ENCODE measurements at places on chromosomes 7 and 10.

GRCh38 chr10:76195654-76196390, 764.4 kb downstream of the LRMDA start:
- no peak for DNase-seq

DNA sequence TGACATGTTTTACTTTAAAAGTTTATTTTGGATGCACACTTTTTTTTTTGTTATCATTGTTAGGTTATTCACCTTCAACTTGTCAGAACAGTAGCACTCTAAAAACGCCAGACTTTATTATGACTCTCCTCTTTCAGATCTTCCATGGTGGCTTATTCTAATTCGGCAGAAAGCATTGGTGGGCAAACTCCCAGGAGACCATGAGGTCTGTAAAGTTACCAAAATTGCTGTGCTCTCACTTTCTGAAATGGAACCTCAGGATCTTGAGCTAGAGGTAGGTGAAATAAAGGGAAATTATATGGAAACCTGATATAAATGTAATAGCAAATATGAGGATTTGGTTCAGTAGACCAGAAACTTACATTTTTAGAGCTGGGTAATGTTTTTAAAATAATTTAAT, 55.6 kb downstream of the INPP5F start:
- no peak for DNase-seq

- peak; percentile 55 for DNase-seq
These were observed 9.1 kb upstream of the CSGALNACT2 start for GRCh38 chr10:43128958-43129706.

DNA sequence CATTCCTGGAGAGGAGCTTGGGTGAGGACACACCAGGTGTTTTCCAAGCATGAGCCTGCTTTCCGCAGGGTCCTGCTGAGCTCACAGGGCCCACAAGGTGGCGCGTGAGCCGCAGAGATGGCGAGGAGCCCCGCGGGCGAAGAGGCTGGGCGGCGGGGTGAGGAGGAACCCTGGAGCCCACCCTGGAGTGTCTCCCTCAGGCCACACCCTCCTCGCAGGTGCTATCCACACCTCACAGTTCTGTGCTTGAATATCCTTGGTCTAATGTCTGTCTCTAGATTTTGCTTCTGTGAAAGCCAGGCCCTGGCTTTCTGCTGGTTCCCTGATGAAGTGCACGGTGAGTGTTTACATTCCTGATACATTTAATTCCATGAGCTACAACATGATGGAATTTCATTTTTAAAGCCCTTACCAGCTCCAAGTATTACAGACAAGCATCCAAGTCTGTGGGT, 433.6 kb downstream of the ACTR3B start:
- no peak for DNase-seq

- no peak for DNase-seq
These were observed 23.4 kb upstream of the C10orf67 start for GRCh38 chr10:23367896-23368595.

DNA sequence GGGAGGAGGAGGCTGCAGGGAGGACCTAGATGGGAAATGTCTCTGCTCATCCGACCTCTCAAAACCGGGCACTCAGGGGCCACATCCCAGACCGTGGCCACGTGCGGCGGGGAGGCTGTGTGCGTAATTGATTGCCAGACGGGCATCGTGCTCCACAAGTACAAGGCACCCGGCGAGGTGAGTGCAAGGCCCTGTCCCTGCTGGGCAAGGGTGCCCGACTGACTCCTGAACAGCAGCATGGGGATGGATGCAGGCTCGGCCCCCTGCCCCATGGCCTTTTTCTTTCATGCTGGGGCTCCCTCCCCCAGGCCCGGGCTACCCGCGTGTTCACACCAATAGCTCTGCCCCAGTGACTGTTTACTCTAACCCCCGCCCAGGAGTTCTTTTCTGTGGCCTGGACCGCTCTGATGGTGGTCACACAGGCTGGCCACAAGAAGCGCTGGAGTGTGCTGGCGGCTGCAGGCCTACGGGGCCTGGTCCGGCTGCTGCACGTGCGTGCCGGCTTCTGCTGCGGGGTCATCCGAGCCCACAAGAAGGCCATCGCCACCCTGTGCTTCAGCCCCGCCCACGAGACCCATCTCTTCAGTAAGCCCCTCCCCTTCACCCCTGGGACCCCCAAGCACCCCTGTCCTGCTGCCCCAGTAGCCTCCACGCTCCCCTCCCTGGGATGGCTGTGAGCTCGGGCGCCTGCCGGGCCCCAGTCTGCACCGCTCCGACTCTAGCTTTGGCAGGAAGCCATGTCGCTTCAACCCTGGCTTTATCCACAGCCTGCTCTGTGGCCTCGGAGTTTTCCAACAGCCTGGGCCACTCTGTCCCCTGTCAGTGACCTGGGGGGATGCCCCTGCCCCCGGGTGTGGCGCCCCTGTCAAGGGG, 3.9 kb downstream of the LRWD1 start:
- no peak for DNase-seq

DNA sequence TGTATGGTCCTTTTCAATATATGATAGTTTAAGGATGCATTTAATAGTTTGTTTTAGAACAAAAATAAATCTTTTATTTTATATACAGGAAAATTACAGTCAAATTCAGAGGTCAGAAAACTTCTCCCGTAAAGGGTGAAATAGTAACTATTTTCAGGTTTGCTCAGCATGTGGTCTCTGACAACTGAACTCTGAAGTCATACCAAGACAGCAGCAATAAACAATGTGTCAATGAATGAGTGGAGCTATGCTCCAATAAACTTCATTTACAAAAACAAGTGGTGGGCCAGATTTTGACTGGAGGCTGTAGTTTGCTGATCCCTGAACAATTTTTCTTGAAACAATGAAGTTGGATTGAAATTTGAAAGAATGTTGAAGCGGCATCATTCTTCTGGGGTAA, 123.6 kb downstream of the ZNF248 start:
- no peak for DNase-seq

DNA sequence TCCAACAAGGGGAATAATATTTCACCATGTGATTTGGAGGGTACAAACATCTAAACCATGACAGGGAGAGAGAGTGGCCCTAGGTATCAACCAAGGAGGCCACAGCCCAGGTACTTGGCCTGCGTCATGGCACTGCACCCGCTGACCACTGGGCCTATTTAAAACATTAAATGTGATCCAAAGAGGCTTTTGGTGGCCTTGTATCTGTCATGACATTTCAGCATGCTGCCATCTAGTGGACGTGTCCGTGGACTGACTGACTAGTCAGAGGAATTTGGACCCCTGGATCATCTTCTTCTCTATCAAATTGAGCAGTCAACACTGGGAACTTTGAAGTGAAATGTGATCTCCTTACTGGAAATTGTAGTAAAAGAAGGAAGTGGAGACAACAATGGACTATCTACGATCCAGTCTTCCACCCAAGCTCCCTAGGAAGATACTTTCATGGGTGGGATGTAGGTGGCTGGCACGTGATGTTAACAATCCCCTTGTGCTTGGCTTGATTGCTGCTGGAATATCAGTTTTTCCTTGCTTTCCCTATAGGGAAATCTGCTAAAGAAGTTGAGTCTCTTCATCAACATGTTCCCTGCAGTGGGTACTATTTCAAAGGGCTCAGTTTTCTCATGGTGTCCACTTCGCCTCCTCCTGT, 24.6 kb upstream of the ITGA8 start:
- no peak for DNase-seq

- DNase-seq = no peak
These were observed 75.6 kb downstream of the FOXL3 start for GRCh38 chr7:365593-365992.

DNA sequence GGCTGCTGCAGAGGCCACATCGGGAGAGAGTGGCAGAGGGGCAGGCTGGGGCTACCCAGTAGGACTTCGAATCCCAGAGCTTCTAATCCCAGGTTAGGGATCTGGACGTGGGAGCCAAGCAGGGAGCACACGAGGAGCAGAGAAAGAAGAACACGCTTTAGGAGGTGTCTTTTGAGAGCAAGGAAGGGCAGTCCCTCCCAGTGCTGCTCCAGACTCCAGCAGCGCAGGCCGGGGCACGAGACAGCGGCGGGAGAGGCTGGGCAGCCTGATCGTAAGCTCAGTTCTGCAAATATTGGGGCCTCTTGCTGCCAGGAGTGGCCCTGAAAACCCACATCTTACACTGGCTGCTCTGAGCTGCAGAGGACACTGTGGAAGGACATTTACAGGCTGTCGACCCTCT, 75.9 kb downstream of the HIPK2 start:
- DNase-seq = no peak

DNA sequence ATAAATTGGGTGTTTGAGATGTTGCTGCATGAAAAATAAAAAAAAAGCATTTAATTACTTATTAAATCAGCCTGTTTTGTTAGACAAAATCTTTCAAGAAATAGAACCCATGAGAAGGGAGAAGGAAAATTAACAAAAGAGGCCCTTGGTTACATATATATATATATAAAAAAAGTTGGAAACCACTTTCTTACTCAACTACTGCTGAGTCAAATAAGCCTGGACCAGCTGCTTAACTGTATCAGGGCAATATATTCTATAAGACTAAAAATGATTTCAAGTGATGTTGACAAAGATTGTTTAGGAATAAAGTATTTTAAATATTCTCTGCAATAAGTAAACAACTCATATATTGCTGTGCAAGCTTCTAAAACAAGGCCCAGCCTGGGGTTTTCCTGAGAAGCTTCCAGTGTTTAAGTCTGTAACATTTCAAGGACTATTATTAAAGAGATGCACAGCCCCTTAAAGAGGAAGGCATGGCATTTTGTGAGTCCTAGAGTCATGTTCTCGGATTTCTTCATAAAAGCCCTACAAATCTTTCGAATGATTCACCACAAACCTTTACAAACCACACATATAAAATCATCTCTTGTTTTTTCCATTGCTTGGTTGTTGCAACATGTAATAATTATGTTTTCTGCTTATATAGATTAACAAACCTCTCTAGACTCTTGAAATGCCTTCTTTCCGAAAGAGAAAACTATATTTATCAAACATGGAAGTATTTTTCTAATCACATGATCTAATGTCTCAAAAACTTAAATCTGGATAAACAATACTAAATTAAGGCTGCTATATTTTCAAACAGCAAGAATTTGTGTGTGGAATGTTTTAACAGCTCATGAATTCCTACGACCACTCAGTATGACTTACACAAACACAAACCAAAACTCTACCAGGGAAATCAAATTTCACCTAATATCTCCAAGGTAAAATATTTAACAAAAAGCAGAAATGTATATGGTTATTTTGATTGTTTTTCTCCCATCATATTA, 14.3 kb downstream of the JAZF1 start:
- DNase-seq = no peak

- DNase-seq = peak; percentile 62
These were observed 34.3 kb upstream of the HERPUD2 start for GRCh38 chr7:35729061-35729783.

- DNase-seq = peak; percentile 85
These were observed 561 bp upstream of the HNRNPF start for GRCh38 chr10:43409385-43410109.

DNA sequence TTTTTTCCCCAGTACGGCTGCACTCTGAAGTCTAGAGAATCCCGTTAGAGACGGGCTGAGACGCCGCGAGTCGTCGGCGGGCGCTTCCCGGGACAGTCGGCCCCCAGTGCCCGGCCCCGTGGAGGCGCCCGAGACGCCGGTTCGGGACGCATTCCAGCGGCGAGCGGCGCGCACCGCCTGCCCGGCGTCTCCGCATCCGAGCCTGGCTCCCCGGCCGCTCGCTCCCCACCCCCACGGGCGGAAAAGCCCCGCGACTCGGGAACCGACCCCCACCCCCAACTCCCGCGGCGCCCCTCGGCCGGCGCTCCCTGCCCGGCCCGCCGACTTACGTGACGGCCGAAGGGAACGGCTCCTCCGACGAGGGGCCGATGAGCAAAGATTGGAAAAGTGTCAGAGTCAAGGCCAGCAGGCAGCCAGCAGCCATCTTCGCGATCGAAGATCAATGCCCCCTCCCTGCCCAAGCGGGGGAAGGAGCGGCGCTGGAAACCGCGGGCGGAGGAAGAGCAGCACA, 486 bp downstream of the CACNA2D1 start:
- DNase-seq = no peak

DNA sequence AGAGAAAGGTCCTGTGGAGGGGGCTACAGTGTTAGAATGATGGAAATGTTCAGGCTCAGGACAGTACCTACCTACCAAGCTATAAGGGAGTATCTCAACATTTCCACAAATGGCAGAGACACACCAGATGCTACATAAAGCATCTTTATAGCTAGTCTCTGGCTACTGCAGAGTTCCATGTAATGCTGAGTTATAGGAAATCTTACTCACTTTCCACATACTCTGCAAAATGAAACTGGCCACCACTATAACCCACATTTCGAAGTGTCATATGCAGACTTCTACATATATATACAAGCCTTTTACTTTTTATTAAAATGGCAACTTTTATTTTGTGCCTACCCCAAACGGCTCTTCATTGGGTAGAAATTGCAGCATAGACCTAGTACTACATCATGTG, 85.5 kb downstream of the FAS start:
- no peak for DNase-seq

DNA sequence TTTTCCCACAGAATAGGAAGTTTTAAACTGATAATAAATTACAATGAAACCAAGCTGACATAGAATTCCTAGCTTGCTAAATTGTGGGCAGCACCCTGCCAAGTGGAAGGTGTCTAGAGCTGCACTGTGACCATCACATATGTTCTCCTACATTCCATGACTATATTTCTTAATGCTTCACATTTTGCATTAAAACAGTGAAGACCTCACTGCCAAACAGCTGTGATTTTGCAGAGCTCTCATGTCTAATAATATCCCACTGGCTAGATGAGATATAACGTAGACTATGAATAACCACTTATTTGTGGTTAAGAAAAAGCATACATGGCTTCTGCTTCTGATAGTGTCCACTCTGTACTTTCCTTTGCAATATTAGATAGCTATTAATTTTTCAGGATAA, 228.3 kb upstream of the TEX47 start:
- no peak for DNase-seq

Measured in CD4-positive, alpha-beta T cell treated with Interferon alpha-2 for 1 hour (primary cell).